Fibroblast of skin of right quadriceps (primary cell): ENCODE measurements at places on chromosomes 3 and 15.

- DNase-seq = peak; percentile 45
Observed at GRCh38 chr3:180594631-180595558, 7.1 kb upstream of the TTC14 start.

- DNase-seq = no peak
Observed at GRCh38 chr3:29083081-29083480, 197.8 kb upstream of the RBMS3 start.

GRCh38 chr15:83927704-83928391, 273.9 kb downstream of the ADAMTSL3 start:
- DNase-seq = no peak

- DNase-seq = peak; percentile 92
Observed at GRCh38 chr3:177516158-177517011, 319.1 kb upstream of the TBL1XR1 start.

DNA sequence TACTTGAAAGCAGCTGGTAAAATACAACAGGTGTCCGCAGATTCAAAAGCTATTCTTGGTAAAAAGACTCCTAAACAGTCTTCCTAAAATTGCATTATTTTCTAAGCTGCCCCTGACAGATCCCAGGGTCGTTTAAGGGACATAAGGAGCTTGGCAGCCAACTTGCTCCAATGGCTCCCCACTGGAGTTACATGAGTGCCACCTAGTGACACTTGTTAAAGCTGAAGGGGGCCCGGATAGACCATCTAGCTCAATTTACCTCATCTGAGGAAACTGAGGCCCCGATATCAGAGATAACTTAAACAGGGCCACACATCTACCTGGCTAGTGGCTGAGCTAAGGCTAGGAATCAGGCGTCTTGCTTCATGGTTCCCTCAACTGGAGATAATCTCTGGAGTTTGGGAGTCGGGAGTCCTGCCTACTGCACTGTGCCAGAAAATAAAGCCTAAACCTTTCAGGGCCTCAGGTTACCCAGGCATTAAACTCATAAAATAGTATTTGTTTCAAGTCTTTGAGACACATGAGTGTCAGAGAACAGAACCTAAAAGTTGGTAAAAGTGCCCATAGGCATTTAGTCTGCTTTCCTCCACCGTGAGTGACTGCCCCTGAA, 6.5 kb upstream of the TBC1D23 start:
- peak; percentile 77 for DNase-seq

GRCh38 chr3:144762091-144762490, 790.5 kb downstream of the DIPK2A start:
- DNase-seq = no peak

GRCh38 chr15:75182187-75183131, 19.2 kb upstream of the C15orf39 start:
- no peak for DNase-seq

DNA sequence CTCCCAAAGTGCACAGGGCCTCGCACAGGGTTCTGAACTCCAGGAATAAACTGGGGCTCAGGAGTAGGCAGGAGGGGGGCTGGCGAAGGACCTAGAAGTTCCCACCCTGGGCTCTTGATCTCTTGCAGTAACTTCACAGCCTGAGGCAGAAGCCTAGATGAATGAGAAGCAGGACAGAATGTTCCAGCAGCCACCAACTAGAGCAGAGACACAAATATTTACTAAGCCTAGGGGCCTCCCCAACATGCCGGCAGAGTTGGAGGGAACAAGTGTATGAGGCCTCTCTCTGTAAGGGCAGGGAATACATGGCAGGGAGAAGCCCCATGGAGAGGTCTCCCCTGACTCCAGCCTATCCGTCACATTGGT, 25.3 kb upstream of the C15orf39 start:
- DNase-seq = no peak

DNA sequence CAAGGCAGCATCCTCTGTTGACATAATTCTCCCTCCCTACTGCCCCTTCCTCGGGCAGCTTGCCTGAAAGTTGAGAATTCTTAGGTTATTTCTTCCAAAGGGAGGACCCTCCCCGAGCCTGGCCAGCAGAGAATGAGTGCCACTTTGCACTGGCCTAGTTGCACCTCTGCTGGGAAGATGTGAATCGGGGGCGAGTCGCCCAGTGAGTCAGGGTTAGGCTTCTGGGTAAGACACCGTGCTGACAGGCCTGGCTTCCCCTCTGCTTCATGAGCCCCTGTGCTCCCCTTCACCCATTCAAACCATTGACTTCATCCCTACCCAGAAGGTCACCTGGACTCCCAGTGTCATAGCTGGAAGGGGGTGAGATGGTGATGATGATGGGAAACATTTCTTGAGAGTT, 82.3 kb downstream of the AAGAB start:
- no peak for DNase-seq

GRCh38 chr3:46538803-46539442, 27.2 kb downstream of the LRRC2 start:
- peak; percentile 67 for DNase-seq

DNA sequence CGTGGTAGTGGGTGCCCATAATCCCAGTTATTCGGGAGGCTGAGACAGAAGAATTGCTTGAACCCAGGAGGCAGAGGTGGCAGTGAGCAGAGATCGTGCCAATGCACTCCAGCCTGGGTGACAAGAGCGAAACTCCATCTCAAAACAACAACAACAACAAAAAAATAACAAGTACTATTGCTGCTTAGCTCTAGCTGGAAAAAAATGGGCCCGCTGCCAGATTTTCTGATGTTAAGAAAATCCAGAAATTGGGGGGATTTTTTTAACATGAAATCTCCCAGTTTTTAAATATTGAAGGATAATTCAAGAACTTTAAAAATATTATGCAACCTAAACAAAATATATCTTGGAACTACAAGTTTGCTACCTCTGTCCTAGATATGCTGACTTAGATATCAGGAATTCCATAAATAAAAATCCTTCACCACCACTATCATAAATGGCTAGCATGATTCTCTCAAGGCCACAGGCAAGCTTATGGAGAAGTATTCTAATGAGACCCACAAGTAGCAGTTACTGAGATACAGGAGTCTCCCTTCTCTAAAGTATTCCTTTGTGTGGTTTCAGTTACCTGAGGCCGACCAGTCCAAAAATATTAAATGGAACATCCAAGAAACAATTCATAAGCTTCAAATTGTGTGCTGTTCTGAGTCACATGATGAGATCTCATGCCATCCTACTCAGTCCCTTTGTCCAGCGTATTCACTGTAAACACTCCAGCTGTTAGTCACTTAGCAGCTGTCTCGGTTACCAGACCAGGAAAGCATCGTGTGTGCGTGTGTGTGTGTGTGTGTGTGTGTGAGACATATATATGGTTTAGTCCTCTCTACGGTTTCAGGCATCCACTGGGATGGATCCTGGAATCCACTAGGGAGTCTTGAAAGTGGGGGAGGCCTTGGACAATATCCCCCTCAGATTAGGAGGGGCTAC, 277.2 kb downstream of the TBL1XR1 start:
- peak; percentile 51 for DNase-seq

DNA sequence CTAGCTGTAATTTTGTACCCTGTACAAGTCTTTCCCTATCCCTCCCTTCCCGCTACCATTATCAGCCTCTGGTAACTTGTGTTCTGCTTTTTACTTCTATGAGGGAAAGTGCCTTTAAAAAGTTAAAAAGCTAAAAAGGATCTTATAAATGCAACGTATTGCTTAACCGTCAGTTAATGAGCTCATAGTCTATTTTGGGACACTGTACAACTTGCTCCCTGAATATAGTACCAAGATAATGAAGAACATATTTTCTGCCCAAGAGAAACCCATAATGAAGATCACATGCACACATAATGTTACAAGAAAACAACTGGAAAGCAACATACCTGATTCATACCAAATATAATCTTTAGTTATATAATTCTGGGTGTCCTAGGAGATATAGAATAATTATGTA, 22.6 kb downstream of the ZIC1 start:
- DNase-seq = peak; percentile 76

GRCh38 chr15:51621936-51622603, 501 bp downstream of the DMXL2 start:
- peak; percentile 45 for DNase-seq

DNA sequence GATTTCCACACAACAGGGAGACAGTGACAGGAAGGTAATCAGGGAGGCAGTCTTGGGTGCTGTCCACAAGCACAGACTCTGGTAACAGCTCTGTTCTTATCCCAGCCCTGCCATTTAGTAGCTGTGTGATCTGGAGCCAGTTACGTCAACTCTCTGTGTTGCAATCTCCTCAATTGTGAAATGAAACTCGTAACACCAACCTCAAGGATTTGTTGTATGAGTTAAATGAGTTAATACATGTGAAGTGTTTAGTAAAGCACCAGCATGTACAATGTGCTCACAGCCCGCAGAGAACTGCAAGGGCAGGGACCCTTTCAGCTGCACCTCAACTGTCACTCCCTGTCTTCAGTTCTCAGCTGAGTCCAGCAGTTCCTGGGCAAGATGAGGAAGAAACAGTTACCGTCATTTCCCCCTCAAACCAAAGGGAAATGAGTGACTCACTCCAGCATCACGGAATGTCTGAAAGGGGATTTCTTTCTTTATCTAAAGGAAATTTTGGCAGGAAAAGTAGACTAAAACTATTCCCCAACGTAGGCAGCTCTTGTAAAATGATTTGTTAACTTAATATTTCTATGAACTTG, 39.9 kb upstream of the MB21D2 start:
- peak; percentile 93 for DNase-seq

GRCh38 chr3:62145086-62145757, 228.1 kb downstream of the FEZF2 start:
- DNase-seq = no peak

- DNase-seq = no peak
Observed at GRCh38 chr3:125310623-125311081, 64.5 kb downstream of the ZNF148 start.

- no peak for DNase-seq
Observed at GRCh38 chr3:108588601-108589000, 637 bp downstream of the CIP2A start.
